ENCODE measurements at places on chromosomes 5 and 9.
A peak's percentile ranks its signal among the peaks of the same experiment; 100 is the strongest.

DNA sequence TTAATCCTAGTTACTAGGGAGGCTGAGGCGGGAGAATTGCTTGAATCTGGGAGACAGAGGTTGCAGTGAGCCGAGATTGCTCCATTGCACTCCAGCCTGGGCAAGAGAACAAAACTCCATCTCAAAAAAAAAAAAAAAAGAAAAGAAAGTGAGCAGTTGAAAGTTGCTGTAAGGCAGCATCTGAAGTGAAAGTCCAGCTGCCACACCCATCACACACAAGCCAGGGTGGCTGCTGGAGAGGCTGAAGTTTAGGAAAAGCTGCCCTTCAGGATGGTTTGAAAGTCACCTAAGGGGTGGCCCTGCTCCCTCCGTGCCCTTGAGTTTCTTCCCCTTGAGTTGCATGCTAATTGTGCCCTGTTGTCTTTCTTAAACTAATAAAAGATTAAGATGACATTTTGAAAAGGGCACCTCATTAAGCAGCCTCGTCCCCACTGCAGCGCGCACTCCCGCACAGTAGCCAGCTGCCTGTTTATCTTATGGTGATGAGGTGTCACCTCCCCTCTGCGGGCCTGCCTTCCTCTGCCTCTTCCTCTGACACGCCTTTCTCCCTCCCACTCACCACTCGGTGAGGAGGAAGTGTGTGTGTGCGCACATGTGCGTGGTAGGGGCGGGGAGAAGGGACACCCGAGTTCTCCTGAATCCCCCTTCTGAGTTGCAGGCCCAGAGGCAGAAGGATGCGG is 104.2 kb upstream of the PANK3 start:
- peak; percentile 30 for DNase-seq

DNA sequence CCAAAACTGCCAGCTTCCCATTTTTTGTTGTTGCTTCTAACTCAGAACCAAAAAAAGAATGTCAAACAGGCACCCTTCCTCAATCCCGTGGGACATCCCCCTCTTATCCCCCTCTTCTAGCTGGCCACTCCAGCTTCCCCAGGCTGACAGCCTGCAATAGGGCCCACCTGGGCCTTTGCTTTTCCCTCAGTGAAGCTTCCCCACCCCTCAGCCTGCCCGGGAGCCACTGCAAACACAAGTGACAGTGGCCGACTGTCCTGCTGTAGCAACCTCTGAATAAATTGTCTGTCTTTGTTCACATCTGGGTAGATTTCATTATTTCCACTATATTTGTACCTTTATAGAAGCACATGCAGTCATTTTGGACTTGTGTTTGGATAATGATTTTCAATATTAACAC is 245.3 kb downstream of the GADD45G start:
- DNase-seq = no peak

DNA sequence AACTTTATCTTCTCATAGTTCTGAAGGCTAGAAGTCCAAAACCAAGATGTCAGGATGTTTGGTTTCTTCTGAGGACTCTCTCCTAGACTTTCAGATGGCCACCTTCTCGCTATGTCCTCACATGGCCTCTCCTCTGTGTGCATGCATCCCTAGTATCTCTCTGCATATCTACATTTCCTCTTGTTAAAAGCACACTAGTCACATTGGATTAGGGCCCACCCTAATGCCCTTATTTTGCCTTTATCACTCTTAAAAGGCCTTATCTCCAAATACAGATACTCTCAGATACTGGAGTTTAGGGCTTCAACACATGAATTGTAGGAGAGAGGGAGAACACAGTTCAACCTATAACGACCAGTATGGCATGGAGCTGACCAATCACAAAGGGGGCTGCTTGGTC is 151.7 kb downstream of the PRELID2 start:
- DNase-seq = no peak

GRCh38 chr5:2642684-2643345 is 108.7 kb downstream of the IRX2 start:
- DNase-seq = no peak

DNA sequence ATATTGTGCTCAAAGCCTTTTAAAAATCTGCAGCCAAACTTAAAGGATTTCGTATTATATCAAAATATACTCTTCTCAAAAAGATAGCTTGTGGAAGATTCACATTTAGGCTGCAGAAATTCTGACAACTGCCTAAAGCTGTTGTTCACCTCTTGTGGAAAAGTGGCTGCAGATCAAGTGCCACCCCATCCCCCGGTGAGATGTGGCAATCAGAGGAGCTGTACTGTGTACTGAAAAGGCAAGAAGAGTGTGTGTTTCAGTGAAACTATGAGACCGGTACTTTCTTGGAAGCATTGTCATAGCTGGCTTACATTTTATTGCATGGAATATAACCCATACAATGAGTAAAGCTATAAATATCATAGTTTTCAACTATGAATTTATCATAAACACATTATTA is 64.3 kb downstream of the CDH18 start:
- no peak for DNase-seq

GRCh38 chr5:59079622-59080620 is 497.0 kb downstream of the RAB3C start:
- DNase-seq = no peak

DNA sequence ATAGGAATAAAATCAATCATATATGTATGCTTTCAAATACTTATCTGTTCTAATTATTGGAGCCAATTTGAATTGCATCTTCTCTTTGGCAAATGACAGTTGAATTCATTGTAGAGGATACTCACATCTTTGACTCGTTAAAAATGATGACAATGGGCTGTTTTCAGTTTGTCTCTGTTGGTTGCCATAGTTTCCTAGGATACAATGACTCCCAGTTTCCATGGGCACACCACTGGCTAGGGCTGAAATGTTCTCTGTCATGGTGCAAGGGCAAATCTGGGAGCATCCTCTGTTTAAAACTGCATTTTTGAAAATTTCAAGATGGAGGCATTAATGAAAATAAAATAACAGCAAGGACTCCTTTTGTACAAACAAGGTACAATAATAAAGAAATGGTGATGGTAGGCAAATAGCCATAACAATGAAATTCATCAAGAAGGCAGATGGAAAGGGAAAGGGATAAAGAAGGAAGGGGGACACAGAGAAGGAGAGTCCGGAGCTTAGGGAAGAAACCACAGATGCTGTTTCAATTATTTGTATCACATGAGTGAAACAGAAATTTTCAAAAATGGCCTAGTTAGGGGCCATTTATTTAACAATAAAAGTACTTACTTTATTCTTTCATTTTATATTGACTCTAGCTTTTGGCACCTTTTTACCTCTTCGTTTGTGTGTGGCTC is 378.8 kb upstream of the SEMA6A start:
- no peak for DNase-seq

- DNase-seq = no peak
Measured at GRCh38 chr9:38707885-38708637, 11.9 kb downstream of the FAM240B start.

GRCh38 chr9:21591221-21592062 is 109.3 kb upstream of the IFNE start:
- DNase-seq = peak; percentile 31

DNA sequence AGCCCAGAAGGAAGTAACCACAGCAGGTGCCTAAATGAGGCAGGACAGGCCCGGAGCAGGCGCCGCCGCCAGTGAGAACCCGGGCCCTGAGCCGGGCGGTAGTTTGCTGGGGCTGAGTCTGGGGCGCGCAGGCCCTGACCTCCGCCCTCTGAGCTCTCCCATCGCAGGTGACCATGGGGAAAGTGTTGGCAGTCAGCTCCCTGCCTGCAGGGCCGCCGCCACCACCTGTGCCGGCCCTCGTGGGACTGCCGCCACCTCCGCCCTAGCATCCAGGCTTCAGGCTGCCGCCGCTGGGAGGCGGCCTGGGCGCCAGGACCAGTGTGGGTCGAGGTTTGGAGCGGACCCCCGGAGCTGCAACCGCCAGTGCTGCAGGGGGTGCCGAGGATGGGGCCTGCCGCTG is 61.1 kb downstream of the TARS1 start:
- DNase-seq = no peak

DNA sequence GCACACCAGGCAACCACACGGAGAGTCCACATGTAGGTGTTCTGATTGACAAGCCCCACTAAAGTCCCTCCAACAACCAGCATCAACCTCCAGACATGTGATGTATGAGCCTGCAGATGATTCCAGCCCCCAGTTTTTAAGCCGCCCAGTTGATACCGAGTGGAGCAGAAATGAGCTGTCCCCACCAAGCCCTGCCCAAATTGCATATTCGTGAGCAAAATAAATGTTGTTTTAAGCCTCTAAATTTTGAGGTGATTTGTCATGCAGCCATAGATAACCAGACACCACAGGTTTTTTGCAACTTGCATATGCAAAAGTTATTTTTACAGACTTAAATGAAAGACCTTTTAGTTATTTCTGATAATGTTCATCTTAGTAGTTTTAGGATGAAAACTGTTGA is 187.7 kb downstream of the PIK3R1 start:
- no peak for DNase-seq

DNA sequence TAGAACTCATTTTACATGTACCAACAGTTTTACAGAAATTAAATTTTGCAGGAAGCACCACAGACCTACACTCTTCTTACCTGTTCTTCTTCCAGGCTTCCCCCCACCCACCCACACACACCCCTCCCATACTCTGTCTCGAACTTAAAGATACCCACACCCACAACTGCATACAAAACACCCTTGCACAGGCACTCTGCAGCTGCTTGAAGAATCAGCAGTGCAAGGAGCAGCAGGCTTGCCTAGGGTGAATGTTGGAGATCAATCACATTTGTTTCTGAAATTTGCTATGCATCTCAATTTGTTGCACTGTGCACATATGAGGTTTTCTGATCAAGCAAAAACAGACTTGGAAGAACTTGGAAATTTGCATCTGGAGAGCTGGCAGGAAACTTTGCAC is 77.5 kb upstream of the TGFBR1 start:
- DNase-seq = no peak

DNA sequence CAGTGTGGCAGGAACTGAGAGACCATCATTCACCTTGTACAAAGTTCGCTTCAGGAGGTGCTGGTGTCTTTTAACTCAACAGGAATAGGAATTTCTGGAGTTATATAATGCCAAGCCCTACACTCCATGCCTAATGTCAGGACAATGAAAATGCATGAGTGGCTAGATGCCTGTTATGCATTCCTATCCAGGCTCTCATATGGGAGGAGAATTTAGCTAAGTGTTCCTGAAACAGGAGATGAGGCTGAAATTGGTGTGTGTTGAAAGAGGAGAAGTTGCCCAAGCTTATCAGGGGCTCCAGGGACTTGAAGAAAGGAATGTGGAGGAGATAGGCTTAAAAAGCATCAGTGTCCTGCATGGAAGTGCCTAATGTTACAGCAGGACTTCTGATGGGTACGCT is 26.8 kb upstream of the PRUNE2 start:
- no peak for DNase-seq

DNA sequence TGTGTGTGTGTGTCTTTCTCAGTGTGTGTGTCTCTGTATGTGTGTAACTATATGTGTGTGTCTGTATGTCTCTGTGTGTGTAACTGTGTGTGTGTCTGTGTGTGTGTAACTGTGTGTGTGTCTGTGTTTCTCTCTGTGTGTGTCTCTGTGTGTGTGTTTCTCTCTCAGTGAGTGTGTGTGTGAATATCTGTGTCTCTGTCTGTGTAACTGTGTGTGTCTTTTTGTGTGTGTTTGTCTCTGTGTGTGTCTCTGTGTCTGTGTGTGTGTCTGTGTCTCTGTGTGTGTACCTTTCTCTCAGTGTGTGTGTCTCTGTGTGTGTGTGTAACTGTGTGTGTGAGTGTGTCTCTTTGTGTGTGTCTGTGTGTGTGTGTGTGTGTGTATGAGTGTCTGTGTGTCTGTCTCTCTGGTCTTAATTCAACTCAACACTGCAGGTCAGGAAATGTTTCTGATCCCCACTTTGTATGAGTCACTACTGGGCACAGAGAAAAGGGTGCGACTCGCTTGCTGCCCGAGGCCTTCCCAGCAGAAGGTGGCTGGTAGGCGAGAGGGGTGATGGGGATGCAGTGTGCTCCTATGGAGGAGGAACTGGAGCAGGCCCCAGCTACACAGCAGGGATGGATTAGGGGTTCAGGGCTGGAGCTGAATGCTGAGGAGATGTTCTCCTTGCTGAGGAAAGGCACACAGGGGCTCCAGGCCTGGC is 52.1 kb downstream of the NSG2 start:
- no peak for DNase-seq

DNA sequence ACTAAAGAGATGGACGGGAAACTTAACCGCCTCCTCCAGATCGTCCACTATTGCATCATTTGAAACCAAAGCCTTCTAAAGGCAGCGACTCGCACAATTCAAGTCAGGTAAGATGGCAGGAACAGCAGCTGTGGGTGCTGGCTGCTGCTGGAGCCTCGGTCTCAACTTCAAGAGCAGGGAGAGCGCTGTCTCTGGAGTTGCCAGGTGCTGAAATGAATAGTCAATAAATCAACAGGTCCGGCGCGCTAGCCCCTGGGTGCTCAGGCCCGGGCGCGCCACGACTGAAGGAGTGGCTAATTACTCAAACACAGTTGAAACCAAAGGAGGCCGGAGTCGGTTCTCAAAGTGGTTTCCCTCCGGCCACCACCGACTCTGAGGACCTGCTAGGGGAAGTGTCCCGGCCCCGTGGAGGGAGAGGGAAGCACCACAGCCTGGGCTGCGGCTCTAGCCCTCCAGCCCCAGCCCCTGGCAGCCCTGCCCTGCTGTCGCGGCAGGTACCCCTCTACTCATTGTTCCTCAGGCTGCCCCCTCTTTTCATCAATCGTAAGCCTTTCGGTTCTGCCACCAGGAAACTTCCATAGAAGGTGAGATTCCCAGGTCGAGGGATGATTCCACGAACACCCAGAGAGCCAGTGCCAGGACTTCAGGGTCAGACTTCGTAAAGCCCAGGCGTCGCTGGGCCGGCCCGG is 804 bp downstream of the TTC39B start:
- peak; percentile 35 for DNase-seq

DNA sequence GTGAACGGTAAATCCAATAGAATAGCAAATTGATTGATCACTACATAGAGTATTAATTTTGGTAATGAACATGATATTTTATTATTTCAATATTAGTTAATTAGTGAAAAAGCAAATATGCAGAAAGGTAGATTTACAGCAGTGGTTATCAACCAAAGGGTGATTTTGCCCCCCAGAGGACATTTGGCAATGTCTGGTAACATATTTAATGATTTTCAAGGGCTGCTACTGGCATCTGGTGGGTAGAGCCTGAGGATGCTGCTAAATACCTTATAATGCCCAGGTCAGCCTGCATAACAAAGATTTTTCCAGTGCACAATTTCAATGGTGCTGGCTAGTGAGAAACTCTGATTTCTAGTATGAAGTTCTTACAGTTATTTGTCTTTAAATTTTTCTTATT is 1313.7 kb downstream of the PTPRD start:
- DNase-seq = no peak

DNA sequence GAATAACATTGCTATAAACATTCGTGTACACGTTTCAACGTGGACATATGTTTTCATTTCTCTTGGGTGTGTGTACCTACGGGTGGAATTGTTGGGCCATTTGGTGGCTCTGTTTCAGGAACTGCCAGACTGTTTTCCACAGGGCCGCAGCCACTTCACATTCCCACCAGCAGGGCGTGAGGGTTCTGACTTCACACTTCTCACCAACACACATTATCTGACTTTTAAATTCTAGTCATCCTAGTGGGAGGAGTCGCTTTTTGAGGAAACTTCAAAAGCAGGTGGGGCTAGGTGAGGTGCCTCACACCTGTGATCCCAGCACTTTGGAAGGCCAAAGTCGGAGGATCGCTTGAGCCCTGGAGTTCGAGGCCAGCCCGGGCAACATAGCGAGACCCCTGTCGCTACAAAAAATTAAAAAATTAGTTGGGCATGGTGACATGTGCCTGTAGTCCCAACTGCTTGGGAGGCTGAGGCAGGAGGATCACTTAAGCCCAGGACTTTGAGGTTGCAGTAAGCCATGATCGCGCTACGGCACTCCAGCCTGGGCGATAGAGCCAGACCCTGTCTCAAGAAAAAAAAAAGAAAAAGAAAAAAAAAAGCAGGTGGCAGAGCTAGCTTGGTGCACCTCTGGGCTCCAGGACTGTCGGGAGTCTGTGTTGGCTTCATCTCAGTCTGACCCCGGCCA is 28.5 kb downstream of the TSPAN17 start:
- DNase-seq = no peak
